ENCODE measurements at places on chromosomes 1 and 21. TPM values are rescaled to one million over a fixed set of nuclear protein-coding genes. Genes with fewer than 3 reads are reported as not detected.
A peak's percentile ranks its signal among the peaks of the same experiment; 100 is the strongest.

NBL1 gene
- total RNA-seq, result 40.5 TPM

GRCh38 chr1:30405631-30406212 is 317.7 kb downstream of the MATN1 start:
- no peak for DNase-seq

DNA sequence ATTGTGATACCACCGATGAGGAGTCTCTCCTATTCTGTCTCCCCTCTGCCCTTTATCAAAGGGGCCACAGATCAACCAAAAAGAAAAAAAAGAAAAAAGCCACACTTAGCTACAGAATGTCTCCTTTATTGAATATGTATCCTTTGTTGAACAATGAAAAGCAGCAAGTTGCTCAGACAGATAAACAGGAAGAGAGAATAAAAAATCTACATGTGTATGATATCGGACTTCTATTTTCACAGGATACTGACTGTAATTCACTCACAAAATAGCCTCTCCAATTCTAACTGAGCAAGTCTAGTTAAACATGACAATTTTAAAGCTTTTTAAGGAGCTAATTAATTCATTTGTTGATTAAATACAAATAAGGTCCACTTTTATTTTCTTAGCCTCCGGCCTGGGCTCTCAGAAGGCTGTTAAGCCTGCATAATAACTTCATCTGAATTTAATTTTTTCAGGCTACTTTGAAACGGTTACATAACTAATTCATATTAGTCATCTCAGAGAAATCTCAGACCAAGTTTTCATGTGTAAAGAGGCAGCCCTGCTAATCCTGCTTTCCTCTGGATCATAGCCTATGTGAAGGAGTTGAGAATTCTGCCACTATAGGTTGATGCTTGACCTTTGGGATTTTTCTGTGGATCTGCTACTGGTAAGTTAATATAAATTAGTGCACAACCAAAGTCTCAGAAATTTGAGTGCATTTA is 304.1 kb upstream of the NR5A2 start:
- no peak for DNase-seq

DNA sequence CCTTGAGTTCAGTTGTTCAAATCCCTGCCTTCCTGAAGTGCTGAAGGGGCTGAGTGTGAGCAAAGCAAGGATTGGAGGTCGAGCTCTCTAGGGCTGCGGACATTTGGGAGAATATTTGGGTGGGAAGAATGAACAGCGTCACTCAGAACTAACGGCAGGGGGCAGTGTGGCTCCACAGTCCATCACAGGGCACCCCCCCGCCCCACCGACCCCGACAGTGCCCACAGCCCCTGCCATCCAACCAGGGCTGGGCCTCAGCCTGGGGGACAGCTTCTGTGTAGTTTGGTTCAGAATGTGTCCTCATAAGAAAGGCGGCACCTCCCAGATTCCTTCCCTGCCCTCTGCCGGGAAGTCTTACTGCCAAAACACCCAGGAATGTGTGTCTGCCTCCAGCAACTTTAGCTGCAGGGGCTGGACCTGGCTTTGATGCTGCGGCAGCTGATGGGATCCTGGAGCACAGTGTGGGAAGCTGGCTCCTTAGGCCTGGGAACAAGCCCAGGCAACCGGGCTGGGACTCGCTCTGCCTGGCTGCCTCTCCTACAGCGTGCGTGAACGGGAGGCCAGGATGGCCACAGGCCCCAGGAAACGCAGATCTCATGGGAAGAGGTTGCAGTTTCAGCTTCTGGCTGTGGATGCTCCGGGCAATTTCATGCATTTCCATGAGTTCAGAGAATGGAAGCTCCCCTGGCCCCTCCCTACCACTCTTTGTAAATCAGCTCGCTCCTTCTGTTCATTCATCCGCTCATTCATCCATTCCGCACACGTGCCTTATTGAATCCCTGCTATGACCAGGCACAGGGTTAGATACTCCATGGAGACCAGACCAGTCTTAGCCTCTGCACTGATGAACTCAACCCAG is 104.9 kb upstream of the TMPRSS2 start:
- peak; percentile 94 for DNase-seq

DNA sequence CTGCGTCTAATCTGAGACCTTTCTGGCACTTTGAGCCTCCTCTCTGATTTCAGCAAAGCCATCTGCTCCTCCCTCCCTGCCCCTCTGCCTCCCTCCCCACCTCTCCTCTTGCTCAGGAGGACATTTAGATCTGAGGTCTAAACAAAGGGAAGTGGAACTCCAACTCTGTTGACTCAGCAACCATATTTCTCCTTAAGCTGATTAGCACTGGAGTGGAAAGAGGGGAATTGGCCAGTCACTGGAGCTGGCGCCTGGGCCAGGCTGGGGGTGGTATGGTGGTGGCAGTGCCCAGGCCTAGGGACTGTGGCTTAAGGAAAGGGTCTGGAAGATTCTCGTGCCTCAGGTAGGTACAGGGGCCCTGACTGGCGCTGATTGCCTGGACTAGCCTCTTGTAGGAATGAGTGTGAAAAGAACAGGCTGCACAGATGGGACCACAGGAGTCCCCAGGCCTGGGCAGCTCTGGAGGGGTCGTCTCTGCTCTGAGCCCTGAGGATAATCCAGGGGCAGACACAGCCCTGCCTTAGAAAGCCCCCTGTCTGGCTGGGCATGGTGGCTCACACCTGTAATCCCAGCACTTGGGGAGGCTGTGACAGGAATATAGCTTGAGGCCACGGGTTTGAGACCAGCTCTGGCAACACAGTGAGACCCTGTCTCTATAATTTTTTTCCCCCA is 11.9 kb downstream of the SH2D2A start:
- DNase-seq, result peak; percentile 40

NTNG1 gene
- 3.4 TPM for total RNA-seq

DNA sequence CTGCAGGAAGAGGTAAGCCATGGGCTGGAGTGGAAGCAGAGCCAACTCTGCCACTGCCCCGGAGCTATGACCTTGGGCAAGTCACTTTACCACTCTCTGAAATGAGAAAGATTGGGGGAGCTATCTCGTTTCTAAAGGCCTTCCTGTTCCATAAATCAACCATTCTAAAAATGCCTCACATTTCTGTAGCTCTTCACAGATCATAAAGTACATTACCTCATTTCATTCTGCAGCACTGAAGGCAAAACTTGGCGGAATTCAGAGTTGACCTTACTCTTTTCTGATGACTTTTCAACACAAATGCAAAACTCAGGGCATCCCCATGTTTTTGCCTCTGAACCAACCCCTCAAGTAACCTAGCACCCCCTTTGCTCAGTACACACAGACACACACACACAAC is 404.0 kb upstream of the NFIA start:
- no peak for DNase-seq

- DNase-seq, result peak; percentile 87
Observed at GRCh38 chr1:228860911-228861831, 125.9 kb downstream of the RHOU start.

- peak; percentile 84 for DNase-seq
Observed at GRCh38 chr1:241706967-241707366, 54.9 kb downstream of the WDR64 start.

SPATA1 gene
- 0.24 TPM for total RNA-seq

DNA sequence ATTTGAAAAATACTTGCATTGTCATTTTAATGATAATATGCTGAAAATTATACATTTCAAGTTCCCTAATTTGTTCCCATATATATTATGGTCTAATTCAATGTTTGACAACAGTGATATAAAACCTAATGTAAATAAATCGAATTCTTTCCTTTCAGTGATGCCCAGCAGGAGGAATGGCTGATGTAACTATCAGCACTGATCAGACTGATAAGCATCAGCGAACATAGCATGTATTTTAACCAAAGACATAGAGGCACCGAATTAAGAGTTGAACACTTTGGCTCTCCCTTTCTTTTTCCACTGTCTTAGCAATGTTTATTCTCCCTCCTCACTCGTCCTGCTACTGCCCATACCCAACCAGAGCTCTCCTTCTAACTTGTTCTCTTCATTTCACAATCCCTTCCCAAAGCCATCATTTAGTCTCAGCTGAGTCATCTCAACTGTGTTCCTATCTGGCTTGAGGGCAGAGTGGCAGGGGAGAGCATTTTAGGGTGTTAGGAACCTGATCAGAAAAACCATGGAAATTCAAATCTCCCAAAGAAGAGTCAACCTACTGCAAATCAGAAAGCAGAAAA is 58.8 kb upstream of the C1orf115 start:
- DNase-seq, result no peak

GABRD gene
- not detected for total RNA-seq

NTMT2 gene
- not detected for total RNA-seq

SMIM1 gene
- total RNA-seq, result not detected

TSPEAR gene
- total RNA-seq, result not detected

GRCh38 chr1:181910905-181911304 is 150.6 kb downstream of the ZNF648 start:
- no peak for DNase-seq

GRCh38 chr1:62144238-62144831 is 50.3 kb upstream of the L1TD1 start:
- peak; percentile 47 for DNase-seq

DNA sequence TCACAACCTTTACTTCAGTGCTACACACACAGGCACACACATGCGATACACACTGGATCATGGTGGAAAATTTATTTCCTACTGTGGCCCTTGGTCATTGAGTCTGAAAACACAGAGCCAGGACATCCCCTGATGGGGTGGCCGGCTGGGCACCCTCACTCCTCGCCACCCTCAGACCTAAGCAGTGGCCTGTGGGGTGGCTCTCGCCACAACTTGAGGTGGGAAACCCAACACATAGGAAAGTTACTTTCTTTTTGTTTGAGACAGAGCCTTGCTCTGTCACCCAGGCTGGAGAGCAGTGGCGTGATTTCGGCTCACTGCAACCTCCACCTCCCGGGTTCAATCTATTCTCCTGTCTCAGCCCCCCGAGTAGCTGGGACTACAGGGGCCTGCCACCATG is 19.4 kb downstream of the CRYAA start:
- no peak for DNase-seq

DNA sequence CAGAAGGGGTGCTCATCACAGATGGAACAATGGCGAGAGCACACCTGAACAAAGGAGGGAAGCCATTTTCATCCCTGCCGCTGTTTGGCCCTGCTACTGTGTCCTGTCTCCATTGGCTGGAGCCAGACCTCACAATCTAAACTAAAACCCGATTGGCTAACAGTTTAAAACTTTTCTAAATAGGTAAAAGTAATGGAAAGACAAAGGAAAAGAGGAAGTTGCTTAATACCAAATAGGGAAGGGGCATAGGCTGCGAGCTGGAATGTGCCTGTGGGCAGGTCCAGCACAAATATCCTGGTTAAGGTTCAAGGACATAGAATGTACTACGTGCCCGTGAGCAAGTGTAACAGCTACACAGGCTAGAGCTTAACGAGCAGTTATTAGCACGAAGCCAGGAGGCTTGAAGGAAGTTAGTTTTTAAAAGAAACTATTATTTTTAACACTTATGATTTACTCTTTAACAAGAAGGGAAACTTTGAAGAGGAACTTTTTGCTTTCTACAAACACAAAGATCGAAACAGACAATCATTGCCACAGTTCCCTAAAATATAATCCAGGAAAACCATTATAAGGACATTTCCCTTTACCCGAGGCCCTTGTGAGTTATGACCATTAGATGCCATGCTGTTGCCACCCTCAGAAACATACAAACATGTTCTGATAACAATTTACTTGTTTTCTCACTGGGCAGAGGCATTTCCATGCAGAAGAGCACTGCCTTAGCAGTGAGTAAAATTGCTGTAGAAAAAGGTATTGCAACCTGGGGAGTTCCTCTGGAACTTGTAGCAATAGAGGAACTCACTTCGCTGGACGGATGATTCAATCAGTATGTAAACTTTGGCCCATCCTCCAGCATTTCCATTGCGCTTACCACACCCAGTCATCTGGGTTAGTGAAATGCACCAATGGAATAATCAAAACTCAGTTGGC is 4.8 kb upstream of the PTTG1IP start:
- DNase-seq, result no peak

DNA sequence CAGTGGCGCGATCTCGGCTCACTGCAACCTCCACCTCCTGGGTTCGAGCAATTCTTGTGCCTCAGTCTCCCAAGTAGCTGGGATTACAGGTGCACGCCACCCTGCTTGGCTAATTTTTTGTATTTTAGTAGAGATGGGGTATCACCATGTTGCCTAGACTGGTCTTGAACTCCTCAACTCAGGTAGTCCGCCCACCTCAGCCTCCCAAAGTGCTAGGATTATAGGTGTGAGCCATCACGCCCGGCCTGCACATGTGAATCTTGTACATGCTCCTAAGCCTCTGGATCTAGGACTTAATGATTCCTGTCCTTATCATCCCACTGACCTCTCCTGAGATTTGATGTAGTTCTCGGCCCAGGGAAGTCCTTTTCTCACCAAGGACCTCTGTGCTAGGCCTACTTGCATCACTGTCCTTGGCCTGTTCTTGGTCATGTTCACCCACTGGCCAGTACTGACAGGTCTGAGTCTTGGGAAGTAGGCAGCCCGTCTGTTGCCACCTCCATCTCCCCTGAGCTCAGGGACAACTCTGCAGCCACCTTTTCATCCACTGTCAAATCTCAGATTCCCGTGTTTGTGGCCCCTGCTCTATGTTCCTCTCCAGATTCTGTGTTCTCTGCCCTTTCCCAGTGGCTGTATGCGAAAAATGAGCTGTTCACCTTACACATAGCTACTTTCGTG is 9.4 kb downstream of the HYI start:
- DNase-seq, result no peak

- no peak for DNase-seq
Observed at GRCh38 chr21:25509862-25510261, 97.4 kb downstream of the MRPL39 start.

GRCh38 chr21:15631342-15631741 is 98.4 kb upstream of the USP25 start:
- DNase-seq, result no peak

- DNase-seq, result no peak
Observed at GRCh38 chr1:44151808-44152207, 10.4 kb upstream of the KLF18 start.

HUNK gene
- 0.98 TPM for total RNA-seq

FABP3 gene
- total RNA-seq, result not detected

CFAP107 gene
- total RNA-seq, result not detected

GRCh38 chr1:246595146-246595545 is 28.9 kb downstream of the CNST start:
- DNase-seq, result no peak

GRCh38 chr1:29575277-29575676 is 339.0 kb downstream of the PTPRU start:
- DNase-seq, result no peak

B3GALT5 gene
- 0.57 TPM for total RNA-seq

GRCh38 chr21:36927719-36928117 is 38.8 kb downstream of the HLCS start:
- DNase-seq, result peak; percentile 93

DNA sequence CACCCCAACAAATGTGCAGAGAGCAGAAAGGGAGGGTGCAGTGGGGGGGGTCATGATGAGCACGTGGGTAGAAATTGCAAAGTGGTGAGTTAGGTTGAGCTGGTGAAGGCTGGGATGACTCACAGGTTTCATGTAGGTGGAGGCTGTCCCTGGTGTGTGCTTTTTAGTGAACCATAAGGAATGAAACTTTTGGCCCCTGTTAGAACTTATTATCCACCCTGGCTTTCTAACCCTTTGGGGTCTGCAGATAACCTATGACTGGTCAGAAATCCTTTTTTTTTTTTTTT is 46.9 kb downstream of the DOP1B start:
- DNase-seq, result peak; percentile 92

Measured in Daoy (cell line).